ENCODE measurements at places on chromosomes 12 and 14.

GRCh38 chr14:31244626-31245025 lies 37.0 kb upstream of the HECTD1 start:
- no peak for DNase-seq

DNA sequence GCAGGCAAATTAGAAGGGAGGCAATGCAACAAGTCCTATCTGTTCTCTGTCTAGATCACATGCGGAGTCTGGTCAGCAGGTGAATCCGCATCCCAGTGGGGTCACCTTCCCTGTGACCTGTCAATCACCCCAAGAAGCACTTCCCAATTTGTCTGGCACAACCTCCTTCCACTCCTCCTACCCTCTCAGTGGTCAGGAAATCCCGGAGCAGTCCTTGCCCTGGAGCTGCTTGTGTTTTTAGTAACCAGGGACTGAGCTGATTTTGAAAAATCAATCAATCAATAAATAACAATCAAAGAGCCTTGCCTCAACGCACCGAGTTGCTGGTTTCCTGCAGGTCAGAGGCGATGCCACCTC lies 572 bp upstream of the ACSS3 start:
- DNase-seq = no peak

- no peak for DNase-seq
These were observed 41.9 kb upstream of the BEGAIN start for GRCh38 chr14:100629098-100629497.

- no peak for DNase-seq
These were observed 10.8 kb downstream of the P2RX2 start for GRCh38 chr12:132629330-132629729.

DNA sequence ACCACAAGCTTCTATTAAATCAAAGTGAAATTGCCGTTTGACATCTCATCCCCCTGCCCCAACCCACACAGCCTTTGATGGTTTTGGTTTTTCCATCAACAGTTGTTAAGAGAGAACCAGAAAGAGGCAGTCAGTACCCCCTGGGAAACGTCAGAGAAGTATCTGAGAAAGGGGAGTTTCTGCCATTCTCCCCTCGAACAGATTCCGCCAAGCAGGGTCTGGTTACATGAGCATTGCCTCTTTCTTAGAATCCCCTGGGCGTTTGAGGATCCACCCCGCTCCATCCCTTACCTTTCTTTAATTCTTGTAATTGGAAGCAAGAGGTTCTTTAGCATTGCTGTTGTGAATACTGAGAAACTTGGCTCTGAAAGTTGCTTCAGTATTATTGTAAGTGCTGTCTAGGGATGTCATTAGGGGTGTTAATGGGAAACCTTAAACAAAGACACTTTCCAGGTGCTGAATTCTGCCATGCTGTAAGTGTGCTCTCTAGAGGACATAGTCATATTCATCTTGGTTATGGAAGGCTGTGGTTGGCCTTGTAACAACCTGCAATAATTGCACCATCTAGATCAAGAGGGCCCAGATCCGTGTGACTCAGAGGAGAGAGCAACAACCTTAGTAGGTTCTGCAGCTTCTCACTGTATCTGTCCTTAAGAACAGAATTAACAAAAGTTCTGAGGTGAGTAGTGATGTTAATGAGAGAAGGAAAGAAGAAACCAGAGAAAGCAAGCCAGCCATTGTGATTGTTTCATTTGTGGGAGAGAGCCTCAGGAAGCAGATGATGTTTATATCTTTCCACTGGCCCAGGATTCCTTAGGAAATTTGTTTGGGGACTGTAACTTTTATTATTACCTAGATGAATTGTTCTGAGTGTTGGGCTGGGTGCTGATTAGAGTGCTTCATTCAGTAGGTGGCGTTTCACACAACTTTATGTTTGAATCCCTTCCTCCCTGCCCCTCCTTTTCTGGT lies 9.0 kb downstream of the TMBIM6 start:
- DNase-seq = peak; percentile 56

DNA sequence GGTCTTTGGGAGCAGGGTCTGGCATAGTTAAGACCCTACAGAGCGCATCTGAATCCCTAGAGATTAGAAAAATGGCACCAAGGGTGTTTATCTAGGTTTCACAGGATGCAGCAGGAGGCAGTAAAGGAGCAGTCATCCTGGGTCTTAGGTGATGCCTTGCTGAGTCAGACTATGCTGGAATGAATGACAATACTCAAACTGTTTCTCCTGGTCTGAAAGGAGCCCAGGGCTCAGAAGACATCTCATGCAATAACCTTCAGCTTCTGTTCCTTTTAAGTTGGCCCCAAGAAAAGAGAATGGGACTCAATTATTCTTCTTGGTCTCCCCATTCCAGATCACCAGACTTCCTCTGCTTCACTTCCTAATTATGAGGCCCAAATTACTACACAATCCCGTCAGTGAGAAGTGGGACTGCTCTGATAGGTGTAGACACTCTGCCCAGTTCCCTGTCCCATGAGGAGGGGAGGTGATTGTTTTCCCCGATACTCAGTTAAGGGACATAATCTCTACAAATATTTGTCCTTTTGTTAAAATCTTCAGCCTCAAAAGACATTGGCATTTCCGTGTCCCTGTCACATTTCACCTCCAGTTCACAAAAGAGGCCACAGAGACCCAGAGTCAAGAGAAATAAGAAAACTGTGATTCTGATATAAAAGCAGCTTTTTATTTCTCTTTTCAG lies 14.8 kb upstream of the APOF start:
- DNase-seq = no peak

DNA sequence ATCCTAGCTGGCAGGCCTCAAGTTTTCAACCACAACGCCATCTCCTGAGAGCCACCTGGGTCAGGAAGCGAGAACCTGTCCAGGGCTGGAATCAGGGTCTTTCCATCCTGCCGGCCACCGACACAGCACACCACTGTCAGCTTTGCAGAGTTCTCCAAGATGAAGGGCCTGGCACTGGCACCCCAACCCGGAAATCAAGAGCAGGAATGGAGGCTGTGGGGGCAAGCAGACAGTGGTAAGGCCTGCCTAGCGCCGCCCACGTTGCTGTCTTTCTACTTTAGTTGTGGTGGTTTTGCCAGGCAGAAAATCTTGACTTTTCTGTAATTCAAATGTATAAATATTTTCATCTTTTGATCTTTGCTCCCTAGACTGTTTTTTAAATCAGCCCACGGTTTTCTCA lies 90.7 kb downstream of the ITPK1 start:
- DNase-seq = no peak

DNA sequence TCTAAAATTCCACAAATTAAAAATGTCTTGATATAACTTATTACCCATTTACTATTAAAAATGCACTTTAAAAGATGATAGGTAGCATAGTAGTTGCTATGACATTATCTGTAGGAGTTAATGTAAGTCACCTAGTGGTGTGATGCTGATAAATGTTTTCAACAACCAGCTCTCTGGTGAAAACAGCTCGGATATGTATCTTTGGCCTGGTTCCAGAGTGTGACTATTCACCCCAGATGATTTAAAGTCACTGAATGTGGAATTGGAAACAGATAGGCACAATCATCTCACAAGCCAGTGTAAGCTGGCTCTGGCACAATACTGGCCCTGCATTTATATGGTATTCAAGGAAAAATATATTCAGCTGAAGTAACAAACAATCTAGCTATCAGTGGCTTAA lies 9.2 kb upstream of the CCDC196 start:
- no peak for DNase-seq

- DNase-seq = no peak
These were observed 86.9 kb downstream of the BCAT1 start for GRCh38 chr12:24861766-24862540.

DNA sequence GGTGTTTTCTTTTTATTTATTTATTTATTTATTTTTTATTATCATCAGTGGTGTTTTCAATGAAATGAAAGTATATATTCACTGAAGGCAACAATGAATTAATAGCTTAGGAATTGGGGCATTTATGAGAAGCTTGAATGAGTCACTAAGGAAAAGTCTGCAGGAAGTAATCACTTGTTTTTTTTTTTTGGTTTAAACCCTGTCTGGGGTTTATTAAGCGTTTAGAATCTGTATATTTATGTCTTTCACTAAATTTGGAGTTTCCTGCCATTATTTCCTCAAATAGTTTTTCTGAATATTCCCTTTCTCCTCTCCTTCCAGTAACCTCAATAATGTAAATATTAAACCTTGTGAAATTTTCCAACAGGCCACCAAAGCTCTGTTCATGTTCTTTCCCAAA lies 85.5 kb downstream of the TESC start:
- DNase-seq = no peak

GRCh38 chr12:56107242-56107641 lies 2.9 kb downstream of the PA2G4 start:
- no peak for DNase-seq

DNA sequence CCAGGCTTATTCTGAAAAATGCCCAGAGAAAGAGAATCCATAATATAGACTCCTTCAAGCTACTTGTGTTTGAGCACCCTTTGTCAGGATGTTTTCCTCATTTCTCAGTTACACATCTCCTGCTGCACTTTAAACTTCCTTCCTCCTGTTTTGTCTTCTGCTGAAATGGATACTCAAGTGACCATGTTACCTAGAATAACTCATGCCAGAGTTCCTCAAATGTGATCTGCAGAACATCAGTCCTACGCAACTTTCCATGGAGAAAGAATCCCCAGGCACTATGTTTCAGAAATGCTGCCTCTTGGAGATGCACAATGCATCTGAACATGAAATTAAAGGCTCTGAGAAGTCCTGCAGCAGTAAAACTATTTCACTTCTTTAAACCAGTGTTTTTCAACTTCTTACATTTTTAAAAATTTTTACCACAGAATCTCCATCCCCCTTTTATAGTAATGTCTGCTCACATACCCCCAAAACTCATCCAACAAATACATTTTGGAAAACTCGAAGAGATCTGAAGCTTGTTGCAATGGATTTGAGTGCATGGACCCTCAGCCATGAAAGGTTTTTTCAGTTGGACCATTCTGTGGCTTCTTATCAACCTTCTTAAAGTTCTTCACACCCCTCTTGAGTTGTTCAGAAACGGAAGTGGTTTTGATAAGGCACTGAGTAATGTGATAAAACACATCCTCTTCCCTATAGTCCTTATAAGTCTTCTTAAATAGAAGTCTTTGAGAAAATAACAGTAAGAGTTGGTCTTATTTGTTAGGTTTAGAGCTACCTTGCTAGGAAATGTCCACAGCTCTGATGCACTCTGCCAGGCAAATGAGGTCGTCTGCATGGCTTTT lies 84.5 kb upstream of the KCNA1 start:
- DNase-seq = peak; percentile 24

GRCh38 chr14:69600304-69600891 lies 11.0 kb upstream of the SUSD6 start:
- no peak for DNase-seq

DNA sequence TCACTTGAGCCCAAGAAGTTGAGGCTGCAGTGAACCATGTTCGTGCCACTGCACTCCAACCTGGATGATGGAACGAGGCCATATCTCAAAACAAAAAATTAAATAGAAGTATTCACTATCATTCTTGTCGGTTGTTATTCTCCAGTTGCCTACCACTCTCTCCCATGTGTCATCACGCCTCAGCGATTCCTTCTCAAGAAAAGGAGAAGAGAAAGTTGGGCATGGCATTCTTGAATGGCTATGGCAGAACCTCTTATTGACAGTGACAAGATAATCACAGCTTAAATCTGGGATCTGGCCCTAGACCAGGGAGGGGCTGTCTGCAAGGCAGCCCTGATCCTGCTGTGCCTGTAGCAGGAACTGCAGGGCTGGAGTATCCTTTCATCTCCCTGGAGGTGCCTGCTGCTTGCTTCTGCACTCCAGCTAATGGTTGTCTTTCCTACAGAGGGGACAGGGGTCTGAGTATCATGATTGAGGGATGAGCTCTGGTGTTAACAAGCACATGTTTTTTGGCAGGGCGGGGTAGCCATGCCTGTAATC lies 12.8 kb upstream of the MLEC start:
- no peak for DNase-seq

All from CD4-positive, alpha-beta T cell treated with Interleukin-15 for 4 hours (primary cell).